Heart left ventricle (tissue), 16 donors: ENCODE measurements at places on chromosomes 1 and 21. TPM values are rescaled to one million over a fixed set of nuclear protein-coding genes. Genes with fewer than 3 reads are reported as not detected.

SPEN gene
- total RNA-seq = 41.5 TPM

SH2D5 gene
- not detected for total RNA-seq

CHIT1 gene
- total RNA-seq = 0.13 TPM

U2AF1 gene
- total RNA-seq = 4.2 TPM

FCRLA gene
- 0.20 TPM for total RNA-seq

IFI44 gene
- 14.5 TPM for total RNA-seq

PDE4B gene
- 20.6 TPM for total RNA-seq

MAP3K7CL gene
- total RNA-seq = 11.2 TPM

GPR3 gene
- total RNA-seq = 0.35 TPM

C4BPB gene
- not detected for total RNA-seq

ADAMTSL4 gene
- 61.9 TPM for total RNA-seq

DYRK3 gene
- 12.9 TPM for total RNA-seq

DNA sequence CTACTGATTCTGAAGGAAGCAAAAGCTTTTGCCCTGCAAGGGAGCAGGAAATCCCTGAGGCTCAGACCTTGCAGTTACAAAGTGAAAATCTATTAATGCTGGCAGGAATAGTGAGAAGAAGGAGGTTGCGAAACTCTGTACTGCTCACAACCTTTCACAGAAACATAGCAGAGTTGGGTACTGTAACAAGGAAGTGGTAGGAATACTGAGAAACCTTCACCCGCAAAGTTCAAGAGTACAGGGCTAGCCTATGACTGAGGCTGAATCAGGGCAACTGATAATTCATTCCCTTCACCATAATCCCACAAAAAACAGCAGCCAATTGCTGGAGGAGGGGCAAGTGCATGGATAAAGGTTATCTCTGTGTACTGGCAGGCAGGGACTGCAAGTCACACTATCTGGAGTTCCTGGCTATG, 23.9 kb upstream of the KCTD3 start:
- no peak overlapping the region for H3K4me3 ChIP-seq
- no peaks in the 10 kb centered on the region for H3K36me3 ChIP-seq
- no peaks in the 10 kb centered on the region for H3K27me3 ChIP-seq
- no peak overlapping the region for H3K27ac ChIP-seq

GRCh38 chr1:39174390-39175081, 30.0 kb upstream of the MACF1 start:
- peak overlapping the region; percentile 69 for H3K27ac ChIP-seq
- DNase-seq = no peak
- H3K4me1 ChIP-seq = peaks cover 56% of the 10 kb centered on the region
- H3K36me3 ChIP-seq = no peaks in the 10 kb centered on the region
- no peak overlapping the region for H3K4me3 ChIP-seq

- no peaks in the 10 kb centered on the region for H3K27me3 ChIP-seq
- no peak overlapping the region for H3K27ac ChIP-seq
- H3K4me1 ChIP-seq = no peaks in the 10 kb centered on the region
- H3K36me3 ChIP-seq = no peaks in the 10 kb centered on the region
- DNase-seq = no peak
- no peak overlapping the region for H3K4me3 ChIP-seq
Observed at GRCh38 chr1:231684356-231685244, 58.0 kb downstream of the DISC1 start.

DNA sequence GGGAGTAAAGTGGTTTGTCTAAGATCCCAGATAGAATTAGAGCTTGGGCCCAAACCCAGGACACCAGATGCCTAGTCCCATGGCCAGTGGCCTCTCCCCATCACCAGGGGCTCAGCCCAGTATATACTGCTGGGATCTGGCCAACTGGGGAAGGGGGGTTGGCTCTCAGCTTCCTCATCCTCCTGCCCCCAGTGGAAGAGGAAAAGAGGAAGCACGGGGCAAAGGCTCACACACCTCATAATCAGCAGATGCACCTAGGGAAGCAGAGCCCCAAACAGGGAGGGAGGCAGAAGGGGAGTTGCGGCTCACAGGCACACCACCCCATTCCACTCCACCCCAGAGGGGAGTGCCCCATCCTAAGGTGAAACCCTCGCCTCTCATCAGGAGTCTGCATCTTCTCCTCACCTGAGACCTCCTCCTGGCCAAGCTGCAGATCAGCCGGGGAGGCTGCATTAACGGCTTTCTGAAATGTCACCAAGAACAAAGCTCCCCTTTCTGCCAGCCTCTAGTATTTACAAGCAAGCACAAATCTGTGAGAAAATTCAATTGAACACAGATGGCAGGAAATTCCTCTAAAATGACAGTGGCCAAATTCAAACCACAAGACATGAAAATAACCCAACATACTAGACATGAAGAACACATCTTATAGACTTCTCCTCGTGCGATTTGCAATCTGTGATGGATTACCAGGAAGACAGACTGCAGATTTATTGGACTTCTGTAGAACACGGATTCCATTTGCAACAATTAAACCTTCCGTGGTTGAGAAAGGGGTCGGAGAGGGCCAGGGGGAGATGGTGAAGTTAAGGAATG, 82.8 kb downstream of the GLIS1 start:
- no peak overlapping the region for H3K4me3 ChIP-seq
- DNase-seq = no peak
- no peaks in the 10 kb centered on the region for H3K36me3 ChIP-seq
- no peaks in the 10 kb centered on the region for H3K27me3 ChIP-seq
- no peak overlapping the region for H3K27ac ChIP-seq

- no peaks in the 10 kb centered on the region for H3K27me3 ChIP-seq
- no peak for DNase-seq
- H3K4me3 ChIP-seq = no peak overlapping the region
- no peaks in the 10 kb centered on the region for H3K36me3 ChIP-seq
- H3K4me1 ChIP-seq = no peaks in the 10 kb centered on the region
- H3K27ac ChIP-seq = no peak overlapping the region
Observed at GRCh38 chr1:78702426-78702825, 52.8 kb downstream of the IFI44 start.

DNA sequence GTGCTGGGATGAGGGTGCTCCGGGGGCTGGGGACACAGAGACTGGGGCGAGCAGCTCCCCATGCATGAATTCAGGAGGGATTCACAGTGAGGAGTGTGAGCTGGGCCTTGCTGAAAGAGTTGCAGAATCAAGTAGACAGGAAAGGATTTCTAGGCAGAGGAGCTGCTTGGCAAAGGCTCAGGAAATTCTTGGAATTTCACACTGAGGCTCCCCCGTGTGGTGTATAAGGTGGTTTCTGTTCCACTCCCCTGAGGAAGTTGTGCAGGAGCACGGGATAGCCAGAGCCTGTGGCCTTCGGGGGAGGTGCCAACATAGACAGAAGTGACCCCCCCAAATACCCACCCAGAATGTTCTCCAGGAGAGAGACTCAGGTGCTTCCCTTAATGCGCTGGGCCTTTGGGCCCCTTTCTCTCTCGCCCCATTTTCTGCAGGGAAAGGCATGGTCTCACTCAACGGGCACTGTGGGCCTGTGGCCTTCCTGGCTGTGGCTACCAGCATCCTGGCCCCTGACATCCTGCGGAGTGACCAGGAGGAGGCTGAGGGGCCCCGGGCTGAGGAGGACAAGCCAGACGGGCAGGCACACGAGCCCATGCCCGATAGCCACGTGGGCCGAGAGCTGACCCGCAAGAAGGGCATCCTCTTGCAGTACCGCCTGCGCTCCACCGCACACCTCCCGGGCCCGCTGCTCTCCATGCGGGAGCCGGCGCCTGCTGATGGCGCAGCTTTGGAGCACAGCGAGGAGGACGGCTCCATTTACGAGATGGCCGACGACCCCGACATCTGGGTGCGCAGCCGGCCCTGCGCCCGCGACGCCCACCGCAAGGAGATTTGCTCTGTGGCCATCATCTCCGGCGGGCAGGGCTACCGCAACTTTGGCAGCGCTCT, 58.5 kb upstream of the ACTL8 start:
- DNase-seq = no peak
- no peak overlapping the region for H3K27ac ChIP-seq
- H3K27me3 ChIP-seq = no peaks in the 10 kb centered on the region

- H3K27me3 ChIP-seq = no peaks in the 10 kb centered on the region
- H3K36me3 ChIP-seq = peaks cover 6% of the 10 kb centered on the region
- H3K4me3 ChIP-seq = no peak overlapping the region
- no peak overlapping the region for H3K27ac ChIP-seq
- H3K4me1 ChIP-seq = no peaks in the 10 kb centered on the region
Observed at GRCh38 chr21:34865400-34866241, 183.5 kb downstream of the RUNX1 start.

GRCh38 chr1:201171063-201172036, 17.1 kb upstream of the TMEM9 start:
- H3K36me3 ChIP-seq = no peaks in the 10 kb centered on the region
- peak; percentile 62 for DNase-seq
- peak overlapping the region; percentile 92 for H3K27ac ChIP-seq
- H3K27me3 ChIP-seq = no peaks in the 10 kb centered on the region

- no peak overlapping the region for H3K27ac ChIP-seq
- H3K27me3 ChIP-seq = no peaks in the 10 kb centered on the region
- DNase-seq = no peak
- no peaks in the 10 kb centered on the region for H3K36me3 ChIP-seq
- H3K4me1 ChIP-seq = no peaks in the 10 kb centered on the region
- no peak overlapping the region for H3K4me3 ChIP-seq
Observed at GRCh38 chr1:97603776-97604175, 317.1 kb downstream of the DPYD start.

GRCh38 chr1:193275773-193276172, 89.4 kb upstream of the B3GALT2 start:
- no peak for DNase-seq
- H3K27ac ChIP-seq = no peak overlapping the region
- no peak overlapping the region for H3K4me3 ChIP-seq
- no peaks in the 10 kb centered on the region for H3K36me3 ChIP-seq
- no peaks in the 10 kb centered on the region for H3K27me3 ChIP-seq

DNA sequence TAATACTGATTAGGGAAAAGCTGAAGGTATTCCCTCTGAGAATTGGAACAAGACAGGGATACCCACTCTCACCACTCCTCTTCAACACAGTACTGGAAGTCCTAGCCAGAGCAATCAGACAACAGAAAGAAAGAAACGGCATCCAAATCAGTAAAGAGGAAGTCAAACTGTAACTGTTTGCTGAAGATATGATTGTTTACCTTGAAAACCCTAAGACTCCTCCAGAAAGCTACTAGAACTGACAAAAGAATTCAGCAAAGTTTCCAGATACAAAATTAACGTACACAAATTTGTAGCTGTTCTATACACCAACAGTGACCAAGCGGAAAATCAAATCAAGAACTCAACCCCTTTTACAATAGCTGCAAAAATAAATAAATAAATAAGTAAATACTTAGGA, 78.6 kb downstream of the EXTL2 start:
- no peaks in the 10 kb centered on the region for H3K4me1 ChIP-seq
- H3K36me3 ChIP-seq = no peaks in the 10 kb centered on the region
- no peaks in the 10 kb centered on the region for H3K27me3 ChIP-seq

DNA sequence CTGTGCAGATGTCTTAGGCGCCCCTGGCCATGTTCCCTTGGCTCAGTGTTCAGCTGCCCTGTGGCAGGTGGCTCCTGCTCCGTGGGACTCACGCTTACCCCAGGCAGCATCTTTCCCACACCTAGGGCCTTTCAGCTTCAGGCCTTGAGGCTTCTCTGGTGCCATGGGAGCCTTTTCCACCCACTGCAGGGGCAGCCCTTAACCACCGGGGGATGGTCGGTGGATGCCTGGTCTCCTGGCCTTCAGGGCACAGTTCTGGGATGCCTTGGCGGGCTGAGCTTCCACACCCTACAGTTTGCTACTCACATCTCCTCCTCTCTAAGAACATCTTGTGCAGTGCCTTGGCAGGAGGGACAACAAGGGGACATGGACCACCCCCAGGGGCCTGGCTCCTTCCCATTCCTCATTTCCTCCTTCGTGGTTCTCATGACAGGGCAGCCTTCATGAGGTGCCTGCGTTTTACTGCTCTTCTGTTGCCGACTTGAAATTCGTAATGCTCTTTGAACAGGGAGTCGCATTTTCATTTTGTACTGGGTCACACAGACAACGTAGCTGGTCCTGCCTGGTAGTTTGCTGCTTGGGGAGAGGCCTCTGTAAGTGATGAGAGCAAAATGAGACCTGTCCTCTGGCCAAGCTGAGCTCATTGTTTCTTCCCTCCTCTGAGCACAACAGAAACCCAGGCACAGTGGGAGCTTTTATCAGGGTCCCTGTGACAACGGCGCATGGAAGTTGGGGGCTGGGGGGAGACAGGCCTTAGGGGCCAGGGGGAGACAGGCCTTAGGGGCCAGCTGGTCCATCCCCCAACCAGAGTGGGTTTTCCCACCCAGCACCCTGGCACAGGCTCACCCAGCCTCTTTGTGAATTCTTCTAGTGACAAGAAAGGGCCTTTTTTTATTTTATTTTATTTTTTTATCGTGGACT, 62.0 kb upstream of the NEK2 start:
- H3K27me3 ChIP-seq = no peaks in the 10 kb centered on the region
- no peaks in the 10 kb centered on the region for H3K36me3 ChIP-seq
- no peak overlapping the region for H3K27ac ChIP-seq
- H3K4me1 ChIP-seq = no peaks in the 10 kb centered on the region
- H3K4me3 ChIP-seq = no peak overlapping the region

DNA sequence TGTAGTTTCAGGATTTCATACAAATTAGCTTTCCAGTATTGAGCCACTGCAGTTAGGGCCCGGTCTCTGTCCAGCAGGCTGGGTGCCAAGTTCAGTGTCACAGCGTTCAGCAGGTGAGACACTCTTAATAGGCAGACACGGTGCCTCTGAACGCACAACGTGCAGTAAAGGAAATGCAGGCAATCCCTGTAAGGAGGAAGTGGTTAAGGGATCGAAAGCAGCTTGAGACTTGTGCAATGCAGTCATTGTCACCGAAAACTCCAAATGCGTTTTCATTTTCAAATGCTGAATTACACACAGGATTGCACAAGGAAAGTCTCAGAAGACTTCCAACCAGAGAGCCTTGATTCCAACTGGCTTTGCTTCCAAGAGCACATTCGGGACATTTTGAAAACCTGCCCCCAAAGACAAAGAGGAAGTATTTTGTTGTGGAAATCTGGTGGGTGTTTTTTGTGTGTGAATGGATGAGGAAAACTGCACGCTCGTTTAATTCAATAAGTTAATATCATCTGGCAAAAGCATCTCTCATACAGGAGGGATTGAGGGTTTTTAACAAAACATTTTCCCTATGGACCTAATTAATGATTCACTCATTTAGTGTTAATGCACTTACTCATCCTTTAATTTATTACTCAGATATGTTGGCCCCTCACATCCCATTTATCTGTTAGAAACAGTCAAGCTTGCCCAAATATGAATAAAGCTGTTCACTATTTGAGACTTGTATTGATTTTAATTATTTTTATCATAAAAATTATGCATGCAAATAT, 61.6 kb downstream of the PTGS2 start:
- no peaks in the 10 kb centered on the region for H3K27me3 ChIP-seq
- H3K4me1 ChIP-seq = peaks cover 22% of the 10 kb centered on the region
- peak overlapping the region; percentile 17 for H3K4me3 ChIP-seq
- DNase-seq = peak; percentile 33

- H3K36me3 ChIP-seq = peaks cover 77% of the 10 kb centered on the region
- no peak overlapping the region for H3K4me3 ChIP-seq
- no peak overlapping the region for H3K27ac ChIP-seq
- DNase-seq = no peak
- H3K4me1 ChIP-seq = peaks cover 10% of the 10 kb centered on the region
Observed at GRCh38 chr1:145758575-145758974, 39.3 kb downstream of the CD160 start.

DNA sequence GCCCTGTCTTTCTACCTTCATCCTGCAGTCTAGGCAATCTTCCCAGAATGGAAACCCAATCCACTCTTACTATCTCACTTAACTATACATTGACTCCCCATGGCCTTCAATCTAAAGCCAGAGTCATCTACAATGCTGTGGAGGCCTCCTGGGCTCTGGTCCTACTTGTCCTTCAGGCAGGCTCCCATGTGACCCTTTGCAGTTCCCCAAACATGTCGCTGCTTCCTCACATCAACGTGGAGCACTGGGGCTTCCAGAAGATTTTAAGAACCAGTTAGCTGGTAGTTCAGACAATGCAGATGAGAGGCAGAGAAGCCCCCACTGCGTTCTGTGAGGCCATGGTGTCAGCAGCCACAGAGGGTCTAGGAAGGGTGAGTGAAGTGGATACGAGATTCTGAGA, 18.6 kb downstream of the LYPD8 start:
- DNase-seq = no peak
- H3K4me3 ChIP-seq = no peak overlapping the region
- H3K36me3 ChIP-seq = no peaks in the 10 kb centered on the region
